Thymus (tissue), 14 donors: ENCODE measurements at places on chromosomes 4 and X.

GRCh38 chrX:150487369-150488094 is 80.9 kb upstream of the MTM1 start:
- DNase-seq: no peak

GRCh38 chrX:46758163-46758955 is 559 bp downstream of the SLC9A7 start:
- DNase-seq: no peak

GRCh38 chr4:186669735-186670134 is 53.9 kb downstream of the FAT1 start:
- DNase-seq: no peak

GRCh38 chr4:108512615-108513505 is 107.5 kb upstream of the RPL34 start:
- DNase-seq: peak; percentile 76

- no peak for DNase-seq
Observed at GRCh38 chr4:73396304-73396703, 7.8 kb upstream of the ALB start.

DNA sequence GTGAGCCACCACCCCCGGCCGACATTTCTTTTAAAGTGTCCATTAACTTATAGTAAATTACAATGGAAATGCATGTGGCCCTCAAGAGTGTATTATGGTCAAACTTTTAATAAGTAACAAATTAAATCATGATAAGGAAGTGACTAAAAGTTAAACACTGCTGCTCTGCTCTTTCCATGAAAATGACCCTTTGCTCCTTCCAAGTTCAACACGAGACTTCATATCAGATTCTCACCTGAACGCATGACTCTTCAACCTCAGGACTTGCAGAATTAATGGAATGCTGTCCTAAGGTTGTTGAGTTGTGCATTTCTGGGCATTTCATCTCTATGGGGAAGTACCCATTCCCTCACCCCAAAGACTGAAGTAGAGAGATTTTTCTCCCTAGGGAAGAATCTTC is 27.1 kb downstream of the AWAT2 start:
- DNase-seq: no peak

DNA sequence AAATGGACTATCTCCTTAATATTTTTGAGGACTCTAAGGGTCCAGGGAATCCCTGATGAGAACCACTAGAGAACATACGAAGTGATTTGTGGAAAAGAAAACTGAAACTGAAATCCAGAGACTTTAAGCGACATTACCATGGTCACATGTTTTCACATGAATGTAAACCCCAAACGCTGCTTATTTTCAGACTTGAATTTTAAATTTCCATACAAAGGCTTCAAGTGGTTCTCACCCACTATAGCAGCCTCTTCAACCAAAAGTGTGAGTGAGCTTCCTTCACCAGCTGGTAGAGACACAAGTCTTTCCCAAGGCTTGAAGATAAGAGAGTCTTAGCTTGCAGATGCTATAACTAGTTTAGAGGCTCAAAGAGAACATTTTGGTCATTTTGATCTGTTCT is 232.7 kb downstream of the MGST2 start:
- no peak for DNase-seq

- DNase-seq: no peak
Observed at GRCh38 chr4:84767168-84767567, 184.2 kb downstream of the CDS1 start.

GRCh38 chrX:107014936-107015335 is 14.9 kb upstream of the MORC4 start:
- DNase-seq: no peak

GRCh38 chrX:20374450-20374849 is 107.7 kb upstream of the RPS6KA3 start:
- DNase-seq: no peak

DNA sequence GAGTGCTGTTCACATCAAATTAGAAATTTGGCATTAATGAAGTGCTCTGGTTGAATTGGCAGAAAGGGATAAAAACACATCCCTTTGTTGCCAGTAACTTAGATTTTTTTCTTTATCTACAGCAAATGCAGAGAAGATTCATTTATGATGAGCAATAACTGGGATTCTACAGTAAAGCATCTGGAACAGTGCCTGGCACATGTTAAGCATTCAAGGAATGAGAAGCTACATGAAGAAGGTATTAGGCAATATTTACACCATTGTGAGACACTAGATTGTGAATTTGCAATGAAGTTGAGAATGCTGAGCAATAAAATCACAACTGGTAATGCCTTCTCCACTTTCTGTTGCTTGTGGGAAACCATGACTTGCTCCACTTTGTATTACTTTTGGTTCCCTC is 33.5 kb downstream of the PCDH19 start:
- no peak for DNase-seq

- peak; percentile 21 for DNase-seq
Observed at GRCh38 chr4:185742766-185743165, 69.2 kb downstream of the SORBS2 start.

DNA sequence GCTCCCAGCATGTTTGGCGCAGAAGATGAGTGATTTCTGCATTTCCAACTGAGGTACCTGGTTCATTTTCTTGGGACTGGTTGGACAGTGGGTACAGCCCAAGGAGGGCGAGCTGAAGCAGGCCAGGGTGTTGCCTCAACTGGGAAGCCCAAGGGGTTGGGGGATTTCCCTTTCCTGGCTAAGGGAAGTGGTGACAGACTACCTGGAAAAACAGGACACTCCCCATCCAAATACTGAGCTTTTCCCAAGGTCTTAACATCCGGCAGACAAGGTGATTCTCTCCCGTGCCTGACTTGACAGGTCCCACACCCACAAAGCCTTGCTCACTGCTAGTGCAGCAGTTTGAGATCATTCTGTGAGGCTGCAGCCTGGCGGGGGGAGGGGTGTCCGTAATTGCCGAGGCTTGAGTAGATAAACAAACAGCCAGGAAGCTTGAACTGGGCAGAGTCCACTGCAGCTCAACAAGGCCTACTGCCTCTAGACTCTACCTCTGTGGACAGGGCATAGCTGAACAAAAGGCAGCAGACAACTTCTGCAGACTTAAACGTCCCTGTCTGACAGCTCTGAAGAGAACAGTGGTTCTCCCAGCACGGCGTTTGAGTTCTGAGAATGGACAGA is 307.7 kb upstream of the ARSJ start:
- no peak for DNase-seq

DNA sequence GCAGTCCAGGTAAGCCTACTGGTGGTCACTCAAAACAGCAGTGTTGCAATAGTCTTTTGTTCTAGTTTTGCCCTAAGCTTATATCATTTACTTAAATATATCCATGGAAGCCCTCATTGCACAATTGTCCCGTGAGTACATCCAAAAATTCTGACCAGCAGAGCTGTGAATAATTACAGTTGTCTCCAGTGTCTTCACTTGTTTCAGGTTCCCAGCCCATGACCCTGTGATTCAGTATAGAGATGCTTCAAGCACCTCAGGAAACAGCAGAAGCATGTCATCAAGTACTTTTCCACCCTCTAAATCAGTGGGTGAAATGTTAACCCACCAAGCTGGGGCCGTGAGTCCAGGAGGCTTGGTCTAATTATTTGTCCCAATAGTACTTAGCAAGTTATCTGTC is 214.9 kb upstream of the RPS6KA3 start:
- no peak for DNase-seq

DNA sequence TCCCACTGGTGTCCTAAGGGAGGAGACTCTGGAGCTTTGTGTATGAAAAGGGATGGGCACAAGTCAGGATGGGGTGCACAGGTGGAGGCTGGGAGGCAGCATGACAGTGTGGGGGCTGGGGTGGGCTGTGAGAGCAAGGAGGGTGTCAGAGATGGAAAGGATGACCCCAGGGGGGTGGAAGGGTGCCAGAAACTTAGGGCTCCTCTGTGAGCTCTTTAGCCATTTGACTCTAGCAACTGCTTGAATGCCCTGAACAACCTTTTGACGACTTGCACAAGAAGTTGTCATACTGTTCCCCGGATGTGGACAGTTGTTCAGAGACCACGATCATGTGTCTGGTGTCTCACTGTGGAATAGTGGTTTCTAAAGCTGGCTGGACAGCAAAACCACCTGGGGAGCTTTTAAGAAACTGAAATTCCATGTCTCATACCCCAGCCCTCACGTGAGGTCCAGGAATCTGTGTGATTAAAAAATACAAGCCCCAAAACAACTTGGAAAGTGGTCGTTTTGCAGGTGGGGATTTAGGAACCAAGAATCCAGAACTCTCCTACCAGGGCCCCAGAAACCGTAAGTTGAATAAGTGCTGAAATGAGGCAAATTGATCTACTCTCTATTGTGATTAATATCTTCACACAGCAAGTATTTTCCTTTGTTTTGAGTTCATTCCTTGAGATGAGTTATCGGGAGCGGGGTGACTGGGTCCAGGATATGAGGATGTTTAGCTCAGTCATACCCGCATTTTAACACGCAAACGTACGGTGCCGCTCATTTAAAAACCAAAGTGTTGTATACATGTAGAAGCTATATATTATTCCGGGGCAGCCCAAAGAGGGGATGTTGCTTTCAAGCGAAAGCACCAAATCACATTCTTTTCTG is 3.4 kb downstream of the RHOH start:
- peak; percentile 55 for DNase-seq

- no peak for DNase-seq
Observed at GRCh38 chr4:39349326-39349725, 16.8 kb downstream of the RFC1 start.

DNA sequence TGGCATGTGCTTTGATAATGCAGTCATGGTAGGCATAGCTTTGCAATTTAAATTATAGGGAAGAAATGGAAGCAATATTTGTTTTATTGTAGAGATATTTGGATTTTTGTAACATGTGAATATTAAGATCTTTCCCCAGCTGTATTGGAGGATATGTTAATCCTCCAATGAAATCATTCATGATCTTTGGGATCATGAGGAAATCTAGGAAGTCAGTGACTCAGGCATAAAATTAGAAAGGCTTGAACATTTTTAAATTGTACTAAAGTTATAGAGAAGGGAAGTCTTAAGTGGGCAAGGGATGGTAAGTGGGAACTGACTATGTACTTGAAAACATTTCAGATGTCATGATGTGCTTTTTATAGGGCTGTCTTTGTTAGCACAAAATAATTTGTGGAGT is 46.8 kb downstream of the FIP1L1 start:
- no peak for DNase-seq

DNA sequence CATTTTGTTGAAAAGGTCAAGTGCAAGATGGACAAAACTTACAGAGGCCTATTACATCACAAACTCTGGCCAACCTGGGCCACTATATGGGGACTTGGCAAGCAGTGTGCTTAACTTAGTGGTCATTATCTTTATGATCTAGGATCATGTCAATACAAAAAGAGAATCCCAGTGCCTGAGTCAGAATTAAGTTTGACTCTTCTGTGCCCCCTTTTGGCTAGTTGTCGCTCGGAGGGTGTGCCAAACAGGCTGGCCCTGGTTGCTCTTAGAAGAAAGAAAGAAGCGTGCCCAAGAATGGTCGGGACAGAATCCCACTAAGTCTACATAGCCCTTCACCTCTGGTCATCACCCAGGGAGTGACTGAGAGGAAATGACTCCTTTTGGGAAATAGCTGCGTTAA is 100.1 kb downstream of the EIF4E start:
- peak; percentile 13 for DNase-seq

- no peak for DNase-seq
Observed at GRCh38 chrX:3712870-3713224, 602 bp downstream of the PRKX start.

- DNase-seq: peak; percentile 19
Observed at GRCh38 chr4:109690690-109691410, 12.4 kb downstream of the CASP6 start.

GRCh38 chr4:136690360-136690759 is 841.9 kb downstream of the PCDH18 start:
- DNase-seq: no peak

GRCh38 chr4:67152976-67153375 is 392.3 kb downstream of the CENPC start:
- DNase-seq: no peak

DNA sequence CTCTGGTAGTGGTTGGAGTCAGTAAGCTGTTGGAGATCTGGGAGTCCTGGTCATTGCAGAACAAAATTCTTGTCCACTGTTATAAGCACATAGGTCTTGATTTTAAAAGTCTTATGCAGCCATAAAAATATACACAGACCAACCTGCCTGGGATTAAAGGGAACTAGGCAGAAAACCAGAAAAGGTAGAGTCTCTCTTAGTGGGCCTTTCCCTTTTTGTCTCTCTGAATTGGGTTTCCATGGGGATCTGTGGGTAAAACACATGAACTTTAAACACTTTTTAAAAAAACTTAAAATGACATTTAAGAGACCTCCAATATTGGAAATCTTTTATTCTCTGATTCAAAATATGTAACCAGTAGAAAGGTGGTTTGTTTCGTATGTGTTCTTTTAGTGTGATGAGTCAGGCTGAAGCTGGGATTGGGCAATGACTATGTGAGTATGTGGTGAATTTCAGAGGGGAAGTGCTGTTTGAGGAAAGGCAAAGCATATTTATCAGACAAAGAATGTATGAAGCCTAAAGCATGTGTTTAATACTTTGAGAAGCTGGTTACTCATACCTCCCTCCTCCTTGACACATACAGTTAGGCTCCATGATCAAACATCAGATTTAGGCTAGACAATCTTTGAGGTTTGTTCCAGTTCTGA is 29.6 kb downstream of the SLC16A2 start:
- DNase-seq: no peak
